ENCODE measurements at places on chromosomes 7 and 10.

- H3K4me1 ChIP-seq: no peaks in the 10 kb centered on the region
- no peak for DNase-seq
- H3K27ac ChIP-seq: no peak overlapping the region
- peaks cover 1% of the 10 kb centered on the region for H3K36me3 ChIP-seq
These were observed 213.2 kb downstream of the CCDC3 start for GRCh38 chr10:12788277-12788676.

DNA sequence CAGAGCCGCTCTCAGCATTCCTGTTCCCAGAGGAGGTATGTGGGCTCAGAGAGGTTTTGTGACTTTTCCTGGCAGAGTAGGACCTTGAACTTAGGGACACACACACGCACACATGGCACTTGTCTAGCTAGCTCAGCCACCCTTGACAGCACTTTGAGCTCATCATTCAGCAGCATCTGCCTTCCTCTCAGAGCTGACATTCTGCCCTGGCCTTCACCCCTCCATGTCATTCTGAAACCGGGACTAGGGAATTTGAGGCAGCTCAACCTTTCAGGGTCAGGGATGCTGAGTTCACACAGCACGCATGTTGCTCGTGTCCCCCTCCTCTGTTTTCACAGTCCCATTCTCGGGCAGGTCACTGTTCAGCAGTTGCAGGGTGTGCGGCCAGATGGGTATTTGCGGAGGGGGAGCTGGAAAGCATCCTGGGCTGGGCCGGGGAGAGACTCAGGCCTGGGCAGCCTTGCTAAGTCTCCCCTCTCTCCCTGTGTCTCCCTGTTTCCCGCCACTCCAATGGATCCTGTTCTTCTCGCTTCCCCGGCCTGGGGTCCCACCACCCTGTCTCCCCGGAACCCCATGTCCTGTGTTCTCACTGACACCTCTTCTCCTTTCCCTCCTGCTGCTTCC lies 78.0 kb downstream of the COL13A1 start:
- no peak for DNase-seq
- no peaks in the 10 kb centered on the region for H3K4me1 ChIP-seq
- H3K27me3 ChIP-seq: peaks cover 5% of the 10 kb centered on the region
- H3K36me3 ChIP-seq: no peaks in the 10 kb centered on the region

- DNase-seq: no peak
- H3K36me3 ChIP-seq: peaks cover 13% of the 10 kb centered on the region
- H3K4me1 ChIP-seq: peaks cover 25% of the 10 kb centered on the region
- no peak overlapping the region for H3K27ac ChIP-seq
- H3K27me3 ChIP-seq: no peaks in the 10 kb centered on the region
- H3K4me3 ChIP-seq: no peak overlapping the region
These were observed 200.5 kb downstream of the MAD1L1 start for GRCh38 chr7:2032030-2032875.

DNA sequence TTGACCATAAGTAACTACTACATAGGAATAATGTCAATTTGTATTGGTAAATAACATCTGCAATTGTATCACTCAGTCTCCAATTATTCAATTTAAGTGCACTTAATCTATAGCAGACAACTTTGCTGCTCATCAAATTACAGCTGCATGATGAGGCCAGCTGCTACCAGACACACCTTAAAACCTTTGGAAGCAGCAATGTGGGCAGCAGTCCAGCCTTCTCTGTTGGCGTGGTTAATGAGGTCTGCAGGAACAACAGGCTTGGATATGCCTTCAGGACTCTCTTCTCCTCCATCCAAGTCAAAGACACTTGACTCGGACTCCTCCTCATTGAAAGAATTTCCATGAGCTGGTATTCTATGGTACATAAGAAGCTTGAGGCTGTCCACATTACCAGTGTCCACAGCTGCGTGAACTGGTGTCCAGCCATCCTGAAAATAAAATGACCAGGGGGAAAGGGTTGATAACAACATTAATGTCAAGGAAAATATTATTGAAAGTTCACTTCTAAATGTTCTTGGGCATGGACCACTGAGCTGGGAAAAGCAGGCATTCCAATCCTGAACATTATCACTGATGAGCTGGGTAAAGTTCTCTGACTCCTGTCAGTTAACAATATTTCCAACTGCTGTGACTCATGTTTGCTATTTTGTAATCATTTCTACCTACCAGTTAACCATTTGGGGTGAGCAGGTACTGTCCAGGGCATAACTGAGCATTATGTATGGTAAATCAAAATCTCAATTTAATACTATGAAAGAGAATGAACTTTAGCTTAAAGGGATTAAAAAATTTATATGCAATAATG lies 95.7 kb downstream of the CTTNBP2 start:
- peaks cover 1% of the 10 kb centered on the region for H3K27me3 ChIP-seq
- DNase-seq: no peak
- H3K36me3 ChIP-seq: no peaks in the 10 kb centered on the region
- no peak overlapping the region for H3K27ac ChIP-seq

GRCh38 chr7:137934176-137934826 lies 67.6 kb downstream of the CREB3L2 start:
- H3K4me1 ChIP-seq: peaks cover 45% of the 10 kb centered on the region
- no peak for DNase-seq
- peak overlapping the region; percentile 76 for H3K27ac ChIP-seq
- H3K36me3 ChIP-seq: peaks cover 3% of the 10 kb centered on the region

GRCh38 chr7:21656081-21656480 lies 113.2 kb downstream of the DNAH11 start:
- no peak for DNase-seq
- no peak overlapping the region for H3K27ac ChIP-seq
- no peaks in the 10 kb centered on the region for H3K36me3 ChIP-seq
- peaks cover 2% of the 10 kb centered on the region for H3K27me3 ChIP-seq

GRCh38 chr7:48931481-48931880 lies 7.1 kb downstream of the CDC14C start:
- no peak for DNase-seq
- H3K36me3 ChIP-seq: no peaks in the 10 kb centered on the region
- H3K27me3 ChIP-seq: no peaks in the 10 kb centered on the region

GRCh38 chr7:17706734-17707133 lies 233.6 kb downstream of the SNX13 start:
- no peaks in the 10 kb centered on the region for H3K36me3 ChIP-seq
- DNase-seq: peak; percentile 61
- H3K27ac ChIP-seq: no peak overlapping the region

DNA sequence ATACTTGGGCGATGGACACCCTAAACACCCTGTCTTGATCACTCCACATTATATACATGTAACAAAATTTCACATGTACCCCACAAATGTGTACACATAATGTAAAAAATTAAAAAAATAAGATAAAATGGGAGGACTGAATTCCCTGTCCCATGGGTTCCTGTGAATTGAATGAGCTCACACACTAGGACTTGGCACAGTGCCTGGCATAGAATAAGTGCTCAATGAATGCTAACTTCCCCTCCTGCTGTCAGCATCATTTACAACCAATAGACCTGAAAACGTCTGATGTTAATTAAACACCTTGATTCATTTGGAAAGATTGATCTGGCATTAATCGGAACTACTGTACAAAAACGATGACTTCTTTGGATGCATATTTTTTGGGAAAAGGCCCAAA lies 117.3 kb upstream of the ZNF438 start:
- H3K27ac ChIP-seq: no peak overlapping the region
- H3K27me3 ChIP-seq: peaks cover 7% of the 10 kb centered on the region
- peaks cover under 1% of the 10 kb centered on the region for H3K36me3 ChIP-seq
- DNase-seq: no peak
- no peak overlapping the region for H3K4me3 ChIP-seq

DNA sequence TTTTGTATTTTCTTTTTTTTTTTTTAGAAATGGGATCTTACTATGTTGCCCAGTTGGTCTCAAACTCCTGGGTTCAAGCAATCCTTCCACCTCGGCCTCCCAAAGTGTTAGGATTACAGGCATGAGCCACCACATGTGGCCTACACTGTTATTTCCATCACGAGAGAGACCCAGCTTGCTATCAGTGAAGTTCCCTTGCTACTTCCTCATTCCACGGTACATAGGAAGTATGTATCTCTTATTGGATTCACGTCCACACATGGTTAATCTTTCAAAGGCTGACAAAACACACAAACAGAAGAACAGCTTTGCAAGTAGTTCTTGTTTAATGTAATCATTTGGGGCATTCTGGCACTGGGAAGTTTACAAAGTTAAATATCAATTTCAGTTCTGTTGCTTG lies 50.9 kb downstream of the DCLRE1A start:
- no peak for DNase-seq
- H3K27me3 ChIP-seq: peaks cover 10% of the 10 kb centered on the region
- H3K4me3 ChIP-seq: no peak overlapping the region
- H3K27ac ChIP-seq: no peak overlapping the region

DNA sequence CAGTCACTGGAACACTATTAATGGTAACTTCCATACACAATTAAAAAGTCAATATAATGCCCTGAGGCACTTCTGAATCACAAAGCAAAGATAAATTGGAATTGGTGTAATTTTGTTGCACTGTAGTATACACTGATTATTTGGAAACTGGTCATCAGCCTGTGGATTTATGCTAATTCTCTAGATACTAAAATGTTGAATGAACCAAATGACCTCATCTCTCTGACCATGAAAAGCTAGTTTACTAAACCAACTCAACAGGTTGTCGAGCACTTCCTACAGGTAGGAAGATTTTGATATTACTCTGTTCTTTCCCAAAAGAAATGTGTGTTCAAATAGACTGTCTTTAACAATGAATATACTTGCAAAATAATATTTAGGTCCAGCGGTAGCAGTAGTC lies 5.3 kb downstream of the NRP1 start:
- H3K36me3 ChIP-seq: no peaks in the 10 kb centered on the region
- no peak overlapping the region for H3K27ac ChIP-seq

GRCh38 chr10:59337201-59337652 lies 25.1 kb downstream of the FAM13C start:
- no peaks in the 10 kb centered on the region for H3K4me1 ChIP-seq
- H3K36me3 ChIP-seq: peaks cover 1% of the 10 kb centered on the region
- DNase-seq: no peak
- no peak overlapping the region for H3K27ac ChIP-seq

GRCh38 chr10:44362866-44363711 lies 21.8 kb downstream of the CXCL12 start:
- no peaks in the 10 kb centered on the region for H3K4me1 ChIP-seq
- no peak for DNase-seq
- H3K27ac ChIP-seq: no peak overlapping the region
- no peaks in the 10 kb centered on the region for H3K27me3 ChIP-seq

GRCh38 chr10:34434119-34434594 lies 380.9 kb downstream of the PARD3 start:
- no peak for DNase-seq
- peaks cover 2% of the 10 kb centered on the region for H3K27me3 ChIP-seq
- no peaks in the 10 kb centered on the region for H3K36me3 ChIP-seq
- no peak overlapping the region for H3K4me3 ChIP-seq

DNA sequence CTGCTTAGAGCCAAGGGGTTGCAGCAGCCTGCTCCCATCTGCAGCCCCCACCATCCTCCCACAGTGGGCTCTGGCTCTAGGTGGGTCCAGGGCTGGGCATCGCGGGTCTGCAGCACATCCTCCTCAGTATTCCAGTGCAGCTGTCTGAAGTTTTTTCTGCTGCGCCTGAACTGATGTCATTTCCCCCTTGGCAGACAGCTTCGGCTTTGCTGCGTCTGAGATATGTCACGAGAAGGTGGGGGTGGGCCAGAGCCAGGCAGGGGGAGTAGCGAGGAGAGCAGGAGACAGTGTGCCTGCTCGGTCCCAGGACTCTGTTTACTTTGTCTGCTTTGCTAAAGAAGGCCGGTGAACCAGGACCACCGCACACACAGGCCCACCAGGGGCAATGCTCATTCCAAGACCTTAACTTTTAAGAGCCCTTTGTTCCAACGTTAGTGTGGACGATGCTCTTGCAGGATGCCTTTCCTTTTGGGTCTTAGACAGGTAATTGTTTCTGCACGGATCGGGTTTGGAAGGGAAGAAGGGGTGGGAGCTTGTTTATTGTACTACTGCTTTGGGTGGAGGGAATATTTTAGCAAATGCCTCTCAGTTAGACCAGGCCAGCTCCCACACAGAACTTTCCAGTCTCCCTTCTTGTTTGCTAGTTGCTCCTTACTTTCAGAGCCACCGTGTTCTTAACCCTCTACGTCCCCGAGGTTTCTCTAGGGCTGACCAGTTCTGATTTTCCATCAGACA lies 32.4 kb downstream of the WBP1L start:
- no peaks in the 10 kb centered on the region for H3K27me3 ChIP-seq
- H3K36me3 ChIP-seq: peaks cover 2% of the 10 kb centered on the region

GRCh38 chr7:69883399-69883891 lies 285.2 kb downstream of the AUTS2 start:
- no peaks in the 10 kb centered on the region for H3K27me3 ChIP-seq
- no peaks in the 10 kb centered on the region for H3K36me3 ChIP-seq
- no peaks in the 10 kb centered on the region for H3K4me1 ChIP-seq
- DNase-seq: no peak
- H3K27ac ChIP-seq: no peak overlapping the region

DNA sequence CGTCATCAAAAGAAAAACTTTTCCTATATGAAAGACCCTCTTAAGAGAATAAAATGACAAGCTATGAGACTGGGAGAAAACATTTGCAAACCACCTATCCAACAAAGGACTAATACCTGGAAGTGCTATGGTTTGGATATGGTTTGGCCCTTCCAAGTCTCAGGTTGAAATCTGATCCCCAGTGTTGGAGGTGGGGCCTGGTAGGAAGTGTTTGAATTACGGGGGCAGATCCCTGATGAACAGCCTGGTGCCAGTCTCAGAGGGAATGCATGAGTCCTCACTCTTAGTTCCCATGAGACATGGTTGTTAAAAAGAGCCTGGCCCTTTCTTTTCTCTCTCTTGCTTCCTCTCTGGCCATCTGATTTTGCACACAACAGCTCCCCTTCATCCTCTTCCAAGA lies 6.3 kb downstream of the ALDH18A1 start:
- no peak for DNase-seq
- H3K4me3 ChIP-seq: no peak overlapping the region
- H3K36me3 ChIP-seq: peaks cover 55% of the 10 kb centered on the region
- H3K27me3 ChIP-seq: no peaks in the 10 kb centered on the region

GRCh38 chr7:149839933-149840332 lies 1.8 kb downstream of the ZNF862 start:
- DNase-seq: no peak
- H3K27me3 ChIP-seq: no peaks in the 10 kb centered on the region
- H3K36me3 ChIP-seq: no peaks in the 10 kb centered on the region
- peak overlapping the region; percentile 76 for H3K4me3 ChIP-seq

- H3K36me3 ChIP-seq: no peaks in the 10 kb centered on the region
- no peaks in the 10 kb centered on the region for H3K27me3 ChIP-seq
- H3K4me3 ChIP-seq: no peak overlapping the region
These were observed 5.4 kb upstream of the PRF1 start for GRCh38 chr10:70607936-70608335.

GRCh38 chr7:30163231-30163894 lies 28.6 kb downstream of the MTURN start:
- no peaks in the 10 kb centered on the region for H3K27me3 ChIP-seq
- H3K4me1 ChIP-seq: peaks cover 42% of the 10 kb centered on the region
- peak; percentile 58 for DNase-seq
- no peaks in the 10 kb centered on the region for H3K36me3 ChIP-seq
- H3K27ac ChIP-seq: peak overlapping the region; percentile 72

DNA sequence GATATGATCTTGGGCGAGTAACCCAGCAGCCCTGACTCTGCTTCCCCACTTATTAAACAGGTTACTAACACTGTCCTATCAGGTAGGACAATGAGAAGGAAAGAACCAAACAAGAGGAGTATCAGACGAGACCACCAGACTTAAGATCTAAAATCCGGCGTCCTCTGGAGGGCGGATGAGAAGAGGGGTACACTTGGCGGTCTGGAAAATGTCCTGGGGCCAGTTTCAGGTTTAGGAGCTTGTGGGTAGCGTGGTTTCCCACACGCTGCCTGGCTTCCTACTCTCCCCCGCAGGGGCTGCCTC lies 635 bp downstream of the ZNF32 start:
- peak overlapping the region; percentile 88 for H3K4me3 ChIP-seq
- peaks cover 18% of the 10 kb centered on the region for H3K4me1 ChIP-seq
- no peaks in the 10 kb centered on the region for H3K27me3 ChIP-seq
- H3K36me3 ChIP-seq: peaks cover 43% of the 10 kb centered on the region
- H3K27ac ChIP-seq: peak overlapping the region; percentile 86
- DNase-seq: peak; percentile 10
